ENCODE measurements at places on chromosomes 2 and 18.

GRCh38 chr2:22377268-22377667 is 1007.7 kb upstream of the KLHL29 start:
- no peak for DNase-seq

DNA sequence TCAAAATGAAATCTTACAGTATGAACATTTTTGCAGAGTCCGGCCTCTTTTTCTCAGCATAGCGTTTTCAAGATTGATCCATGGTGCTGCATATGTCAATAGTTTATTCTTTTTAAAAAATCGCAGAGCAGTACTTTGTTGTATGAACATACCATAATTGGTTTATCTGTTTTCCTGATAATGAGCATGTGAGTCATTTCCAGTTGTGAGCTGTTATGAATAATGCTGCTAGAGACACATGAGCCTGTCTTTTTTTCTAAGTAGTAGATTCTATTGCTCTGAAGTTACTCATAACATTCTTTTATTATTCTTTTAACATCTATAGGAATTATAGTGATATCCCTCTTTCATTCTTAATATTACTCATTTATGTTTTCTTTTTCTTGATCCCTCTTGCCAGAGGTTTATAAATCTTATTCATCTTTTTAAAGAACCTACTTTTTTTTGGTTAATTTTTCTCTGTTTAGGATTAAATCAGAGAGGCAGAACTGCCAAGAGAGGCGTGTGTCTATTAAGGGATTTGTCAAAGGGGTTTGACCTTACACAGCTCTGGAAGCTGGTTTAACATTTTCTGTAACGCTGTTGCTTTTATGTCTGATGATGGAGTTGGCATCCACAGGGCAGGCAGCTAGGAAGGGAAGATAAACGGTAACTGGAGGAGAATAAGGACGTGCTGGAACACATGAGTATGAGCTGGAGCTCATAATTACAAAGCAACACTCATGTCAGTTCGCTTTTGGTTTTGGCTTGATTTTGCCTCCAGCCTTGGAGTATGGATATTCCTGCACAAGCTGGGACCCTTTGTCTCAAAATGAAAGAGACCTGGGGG is 47.4 kb downstream of the MGAT5 start:
- DNase-seq: no peak

DNA sequence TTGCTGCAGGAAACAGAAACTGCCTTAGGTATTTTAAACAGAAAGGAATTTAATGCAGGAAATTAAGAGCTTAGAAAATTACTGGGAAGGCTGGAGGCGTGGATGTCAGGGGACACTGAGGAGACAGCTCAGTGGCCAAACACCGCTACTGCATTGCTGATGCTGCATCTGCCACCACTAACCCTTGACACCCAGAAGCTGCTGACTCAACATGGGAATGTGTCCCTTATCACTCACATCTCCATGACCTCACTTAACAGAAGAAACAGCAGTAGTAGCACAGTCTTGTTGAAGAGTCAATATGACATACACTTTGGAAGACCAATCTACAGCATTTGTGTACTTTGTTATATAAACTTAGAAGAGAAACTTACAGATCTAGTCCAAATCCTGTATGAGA is 906.1 kb downstream of the SLC4A3 start:
- peak; percentile 41 for DNase-seq

- peak; percentile 59 for DNase-seq
These were observed 253.9 kb upstream of the SIX2 start for GRCh38 chr2:45263147-45263546.

GRCh38 chr2:204732019-204732418 is 186.7 kb downstream of the PARD3B start:
- no peak for DNase-seq

GRCh38 chr2:84486441-84487115 is 27.5 kb upstream of the SUCLG1 start:
- no peak for DNase-seq

GRCh38 chr2:102264952-102265351 is 46.4 kb upstream of the IL1RL1 start:
- DNase-seq: no peak
